ENCODE measurements at places on chromosomes 4 and X. TPM values are rescaled to one million over a fixed set of nuclear protein-coding genes. Genes with fewer than 3 reads are reported as not detected.

The REST gene
- total RNA-seq, result 33.0 TPM

The RASSF6 gene
- total RNA-seq, result not detected

The CXXC4 gene
- total RNA-seq, result under 0.01 TPM

The MEPE gene
- not detected for total RNA-seq

The MSX1 gene
- 1.3 TPM for total RNA-seq

The GSX2 gene
- total RNA-seq, result 0.33 TPM

The EIF1AX gene
- 21.8 TPM for total RNA-seq

The TRIM61 gene
- 4.5 TPM for total RNA-seq

The CXorf49 gene
- not detected for total RNA-seq

The TCEAL3 gene
- total RNA-seq, result 21.6 TPM

The ESX1 gene
- total RNA-seq, result not detected

The SYN1 gene
- total RNA-seq, result 0.17 TPM

The FABP2 gene
- total RNA-seq, result not detected

The FGF5 gene
- 5.4 TPM for total RNA-seq

The TMPRSS11B gene
- not detected for total RNA-seq

The PITX2 gene
- total RNA-seq, result 0.26 TPM

The CSAG1 gene
- not detected for total RNA-seq

The C4orf36 gene
- total RNA-seq, result 2.8 TPM

The LDOC1 gene
- 11.9 TPM for total RNA-seq

The NALF2 gene
- not detected for total RNA-seq

The MGARP gene
- total RNA-seq, result 12.3 TPM

The SYTL5 gene
- total RNA-seq, result 1.5 TPM

The CENPVL1 gene
- not detected for total RNA-seq

The FAAH2 gene
- under 0.01 TPM for total RNA-seq

The MGST2 gene
- total RNA-seq, result 4.6 TPM

The GAGE12C gene
- total RNA-seq, result not detected

The NR0B1 gene
- 4.6 TPM for total RNA-seq

The PLA2G12A gene
- total RNA-seq, result 18.0 TPM

The ARHGAP6 gene
- 6.9 TPM for total RNA-seq

The BCORL1 gene
- 1.3 TPM for total RNA-seq

The SYNPO2 gene
- 40.1 TPM for total RNA-seq

The KIAA1210 gene
- total RNA-seq, result not detected

The TASL gene
- total RNA-seq, result not detected

The FGD1 gene
- 4.5 TPM for total RNA-seq

The GUCY1A1 gene
- total RNA-seq, result 23.4 TPM

The SHROOM3 gene
- total RNA-seq, result 23.9 TPM

The CFAP97 gene
- 42.1 TPM for total RNA-seq
